Colonic mucosa (tissue), 4 donors: ENCODE measurements at places on chromosomes 3 and 15. TPM values are rescaled to one million over a fixed set of nuclear protein-coding genes. Genes with fewer than 3 reads are reported as not detected.

Gene KLHL18
- 31.6 TPM for total RNA-seq

Gene SLC28A2
- 21.6 TPM for total RNA-seq

- no peak for DNase-seq
- no peak overlapping the region for H3K27ac ChIP-seq
- no peaks in the 10 kb centered on the region for H3K27me3 ChIP-seq
- no peak overlapping the region for H3K4me3 ChIP-seq
- no peaks in the 10 kb centered on the region for H3K4me1 ChIP-seq
- no peaks in the 10 kb centered on the region for H3K36me3 ChIP-seq
These were observed 73.3 kb upstream of the UBE2E2 start for GRCh38 chr3:23129817-23130216.

DNA sequence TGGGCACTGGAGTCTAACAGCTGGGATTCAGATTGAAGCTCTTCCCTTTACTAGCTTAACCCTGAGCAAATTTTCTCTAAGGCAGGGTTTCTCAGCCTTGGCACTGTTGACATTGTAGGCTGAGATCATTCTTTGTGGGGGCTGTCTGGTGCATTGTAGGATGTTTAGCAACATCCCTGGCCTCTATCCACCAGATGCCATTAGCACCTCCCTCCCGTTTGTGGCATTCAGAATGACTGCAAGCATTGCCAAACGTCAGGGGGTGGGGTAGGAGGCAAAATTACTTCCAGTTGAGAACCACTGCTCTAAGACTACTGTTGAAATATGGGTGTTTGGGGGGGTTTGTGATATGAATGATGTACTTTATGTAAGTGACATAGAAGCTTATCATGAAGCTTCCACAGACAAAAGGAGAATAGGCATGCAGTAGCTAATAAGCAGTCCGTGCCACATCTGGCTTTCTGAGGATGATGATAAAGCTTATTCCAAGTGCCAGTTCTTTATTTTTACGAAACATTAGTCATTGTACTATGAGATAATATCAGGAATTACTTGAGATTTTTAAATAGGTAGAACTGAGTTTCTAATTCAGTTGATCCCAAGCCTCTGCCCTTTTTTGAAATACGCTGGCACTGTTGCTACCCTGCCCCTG is 39.3 kb downstream of the NKIRAS1 start:
- H3K27ac ChIP-seq: no peak overlapping the region
- no peak overlapping the region for H3K4me3 ChIP-seq
- H3K27me3 ChIP-seq: no peaks in the 10 kb centered on the region
- H3K4me1 ChIP-seq: no peaks in the 10 kb centered on the region

DNA sequence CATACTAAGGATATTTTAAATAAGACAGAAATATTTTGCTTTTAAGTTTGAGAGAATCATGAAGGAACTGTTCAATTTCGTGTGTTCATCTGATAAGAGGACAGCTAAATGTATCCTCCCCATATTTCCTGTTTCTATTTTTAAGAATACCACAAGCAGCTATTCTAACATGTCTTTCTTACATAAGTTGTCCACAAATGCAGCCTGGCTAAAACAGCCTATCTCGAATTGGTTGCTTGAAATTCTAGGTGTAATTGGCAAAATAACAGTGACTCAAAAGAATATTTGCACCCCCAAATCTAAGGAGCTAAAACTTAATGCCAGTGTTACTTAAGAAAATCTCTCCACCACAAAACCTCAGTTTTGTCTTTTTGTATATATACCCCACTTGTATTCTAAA is 35.0 kb downstream of the BTLA start:
- no peak for DNase-seq
- H3K36me3 ChIP-seq: no peaks in the 10 kb centered on the region
- no peaks in the 10 kb centered on the region for H3K27me3 ChIP-seq
- no peak overlapping the region for H3K27ac ChIP-seq
- no peaks in the 10 kb centered on the region for H3K4me1 ChIP-seq
- H3K4me3 ChIP-seq: no peak overlapping the region

DNA sequence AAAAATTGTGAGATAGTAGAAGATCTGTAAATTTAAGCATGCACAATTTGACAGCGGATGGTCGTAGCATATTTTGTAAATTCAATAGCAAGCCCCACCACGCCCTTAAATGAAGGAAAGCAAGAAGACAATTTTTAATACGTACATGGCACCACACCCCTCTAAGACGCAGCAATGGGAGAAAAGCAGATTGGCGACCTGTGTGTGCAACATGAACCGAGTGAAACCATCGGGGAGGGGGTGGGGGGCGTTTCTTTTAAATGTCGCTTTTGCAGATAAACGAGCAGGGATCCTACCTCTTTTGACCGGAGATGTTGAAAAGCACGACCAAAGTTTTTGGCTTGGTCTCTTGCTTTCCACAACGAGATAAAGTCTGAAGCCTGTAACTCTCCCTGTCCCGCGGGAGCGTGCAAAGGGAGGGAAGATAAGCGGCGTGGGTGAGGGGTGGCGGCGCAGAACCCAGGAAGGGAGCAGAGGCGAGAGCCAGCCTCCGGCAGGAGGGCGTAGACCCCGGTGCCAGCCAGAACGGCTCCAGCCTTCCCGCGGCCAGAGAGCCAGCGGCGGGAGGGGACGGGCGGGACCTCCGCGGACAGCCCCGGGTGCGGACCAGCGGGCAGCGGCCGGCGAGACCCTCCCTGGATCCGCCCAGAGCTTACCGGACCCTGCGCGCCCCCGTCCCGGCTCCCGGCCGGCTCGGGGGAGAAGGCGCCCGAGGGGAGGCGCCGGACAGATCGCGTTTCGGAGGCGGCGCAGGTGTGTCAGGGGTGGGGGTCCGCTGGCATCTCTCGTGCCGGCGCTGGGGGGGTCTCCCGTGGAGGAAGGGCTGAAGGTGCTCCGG is at the start of gene CHL1:
CHL1 (plus strand) TSS at position 453 of the 838 bp plus-strand sequence. CDS start 123,014 bp downstream, outside the sequence.
- peaks cover 4% of the 10 kb centered on the region for H3K27me3 ChIP-seq
- H3K4me1 ChIP-seq: no peaks in the 10 kb centered on the region
- H3K4me3 ChIP-seq: peak within 1 kb of the TSS; percentile 27
- no peak for DNase-seq
- no peak within 1 kb of the TSS for H3K27ac ChIP-seq
- H3K36me3 ChIP-seq: no peaks in the 10 kb centered on the region

- H3K4me1 ChIP-seq: no peaks in the 10 kb centered on the region
- no peaks in the 10 kb centered on the region for H3K27me3 ChIP-seq
- no peak for DNase-seq
- no peak overlapping the region for H3K27ac ChIP-seq
These were observed 57.2 kb downstream of the PLD1 start for GRCh38 chr3:171753025-171753472.

DNA sequence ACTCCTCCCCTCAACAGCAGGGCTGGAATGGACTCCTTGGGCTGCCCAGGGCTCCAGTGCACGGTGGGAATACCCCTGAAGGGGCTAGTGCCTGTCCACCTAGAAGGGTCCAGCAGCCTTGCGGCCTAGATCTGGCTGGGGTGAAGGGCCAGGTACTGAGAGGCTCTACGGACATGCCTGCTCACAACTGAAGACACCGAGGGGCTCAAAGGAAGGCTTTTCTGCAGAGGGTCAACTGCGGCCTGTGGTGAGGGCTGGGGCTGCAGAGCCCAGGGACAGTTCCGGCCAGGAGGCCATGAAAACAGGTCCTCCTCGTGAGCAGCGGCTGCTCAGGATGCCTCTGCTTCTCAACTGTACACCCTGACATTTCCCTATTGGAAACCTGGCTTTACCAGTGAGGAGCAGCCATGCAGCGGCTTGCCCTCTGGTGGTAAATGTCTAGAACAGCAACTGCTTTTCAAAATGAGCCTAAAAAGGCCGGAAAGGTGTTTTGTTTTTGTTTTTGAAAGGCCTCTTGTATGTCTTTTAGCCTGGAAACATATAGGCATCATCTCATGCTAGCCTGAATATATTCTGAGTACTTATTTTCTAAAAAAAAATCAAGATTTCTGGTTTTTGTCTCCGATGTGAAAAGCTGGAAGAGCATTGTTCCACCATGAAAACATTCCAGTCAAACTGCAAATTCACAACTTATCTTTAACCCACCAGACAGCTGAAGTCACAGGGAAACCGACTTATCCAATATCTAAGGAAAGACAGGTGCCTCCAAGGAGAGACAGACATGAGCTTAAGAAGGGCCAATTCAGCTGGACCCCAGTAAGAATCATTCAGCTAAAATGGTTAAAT is 163.4 kb downstream of the KLF13 start:
- no peaks in the 10 kb centered on the region for H3K27me3 ChIP-seq
- H3K4me3 ChIP-seq: no peak overlapping the region
- H3K27ac ChIP-seq: no peak overlapping the region
- H3K36me3 ChIP-seq: no peaks in the 10 kb centered on the region

GRCh38 chr3:162938083-162938482 is 1441.5 kb downstream of the OTOL1 start:
- no peak overlapping the region for H3K27ac ChIP-seq
- H3K36me3 ChIP-seq: no peaks in the 10 kb centered on the region
- H3K4me1 ChIP-seq: no peaks in the 10 kb centered on the region
- H3K4me3 ChIP-seq: no peak overlapping the region
